WTC11 (cell line): ENCODE measurements at places on chromosomes 5 and 9. TPM values are rescaled to one million over a fixed set of nuclear protein-coding genes. Genes with fewer than 3 reads are reported as not detected.

Gene GADD45G
- 10.6 to 13.9 TPM (median 13.5 TPM) in 3 replicates for total RNA-seq

Gene LTC4S
- 2.6 to 4.5 TPM (median 3.0 TPM) in 3 replicates for total RNA-seq

Gene LHFPL2
- total RNA-seq: 34.4 to 40.6 TPM (median 36.6 TPM) in 3 replicates

Gene ASPN
- total RNA-seq: not detected in 3 replicates

Gene DNAH5
- total RNA-seq: 0.30 to 0.41 TPM (median 0.35 TPM) in 3 replicates

Gene ADAMTS16
- 30.1 to 34.6 TPM (median 30.7 TPM) in 3 replicates for total RNA-seq
